ENCODE measurements at places on chromosomes 3 and 15.
A peak's percentile ranks its signal among the peaks of the same experiment; 100 is the strongest.

GRCh38 chr3:194673761-194674160 lies 1.8 kb upstream of the LSG1 start:
- no peak for DNase-seq

DNA sequence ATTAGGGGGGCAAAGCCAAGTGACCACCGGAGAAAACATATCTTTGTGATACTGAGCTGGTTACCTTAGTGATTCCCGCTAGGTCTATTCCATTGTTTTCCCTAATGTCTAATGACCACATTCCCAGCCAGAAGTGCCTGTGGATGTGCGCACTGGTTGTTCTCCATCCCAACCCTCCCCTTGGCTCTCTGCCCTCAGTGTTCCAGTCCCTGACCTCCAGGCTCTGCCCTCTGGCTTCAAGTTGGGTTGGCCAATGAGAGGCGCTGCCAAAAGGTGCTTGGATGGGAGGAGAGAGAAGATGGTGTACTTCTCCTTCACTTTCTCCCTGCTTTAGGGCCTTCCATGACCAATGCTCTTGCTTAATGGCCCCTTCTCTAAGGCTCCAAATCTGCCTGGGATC lies 2.4 kb downstream of the COLQ start:
- no peak for DNase-seq

DNA sequence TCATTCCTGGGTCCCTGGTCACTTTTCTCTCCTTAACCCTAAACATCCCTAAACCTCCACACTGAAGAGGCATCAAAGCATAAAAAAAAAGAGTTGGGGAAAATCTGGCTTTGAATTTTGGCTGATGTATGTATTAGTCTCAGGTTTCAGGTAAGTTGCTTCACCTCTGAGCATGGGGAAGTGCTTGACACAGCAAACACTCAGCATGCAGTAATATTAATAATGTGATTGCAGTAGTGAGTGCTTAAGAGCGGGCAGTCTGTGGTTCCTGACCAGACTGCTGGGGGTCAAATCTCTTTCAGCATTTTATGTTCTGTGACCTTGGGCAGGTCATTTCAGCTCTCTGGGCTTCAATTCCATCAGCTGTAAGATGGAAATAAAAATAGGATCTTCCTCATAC lies 467.9 kb downstream of the SOX2 start:
- no peak for DNase-seq

GRCh38 chr15:50229336-50229735 lies 36.2 kb downstream of the HDC start:
- DNase-seq, result no peak

DNA sequence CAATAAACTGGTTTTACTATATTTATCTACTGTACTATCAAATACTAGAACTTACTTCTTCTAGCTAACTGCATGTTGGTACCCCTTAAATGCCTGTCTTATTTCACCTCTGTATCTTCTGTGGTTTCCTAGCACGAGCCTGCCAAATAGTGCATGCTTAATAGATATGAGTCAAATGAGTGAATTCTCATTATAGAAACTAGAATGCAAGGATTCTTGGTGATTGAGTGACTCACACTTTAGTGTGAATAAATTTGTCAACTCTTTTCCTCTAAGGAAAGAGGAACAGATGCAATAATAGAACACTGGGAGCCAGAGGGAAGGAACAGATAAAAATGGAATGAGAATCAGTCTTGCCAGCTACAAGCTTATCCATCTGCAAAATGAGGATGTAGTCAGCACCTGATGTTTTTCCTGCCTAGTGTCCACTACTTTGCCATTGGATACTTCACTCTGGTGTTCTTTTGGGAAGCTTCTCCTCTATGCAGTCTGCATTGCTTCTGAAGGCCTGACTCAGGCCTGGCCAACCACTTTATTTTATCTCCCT lies 189.1 kb upstream of the CADPS start:
- peak; percentile 65 for DNase-seq

DNA sequence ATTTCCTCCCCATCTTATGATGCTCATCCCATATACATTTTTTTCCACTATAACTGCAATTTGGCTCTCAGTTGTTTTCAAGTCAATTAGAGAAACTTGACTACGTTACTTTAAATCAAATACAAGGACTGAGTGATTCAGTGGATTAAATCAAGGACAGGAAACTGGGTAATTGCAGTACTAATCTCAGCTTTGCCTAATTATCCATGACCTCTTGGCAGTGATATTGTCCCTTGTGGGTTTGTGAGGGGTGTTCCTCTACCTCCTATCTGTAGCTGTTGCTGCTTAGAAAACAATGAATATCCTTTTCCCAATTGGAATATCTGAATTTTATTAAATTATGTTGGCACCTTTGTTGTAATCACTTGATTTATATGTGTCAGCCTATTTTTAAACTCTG lies 79.4 kb downstream of the ZPLD1 start:
- DNase-seq, result no peak

- no peak for DNase-seq
These were observed 2.8 kb downstream of the GLCE start for GRCh38 chr15:69163141-69163669.

DNA sequence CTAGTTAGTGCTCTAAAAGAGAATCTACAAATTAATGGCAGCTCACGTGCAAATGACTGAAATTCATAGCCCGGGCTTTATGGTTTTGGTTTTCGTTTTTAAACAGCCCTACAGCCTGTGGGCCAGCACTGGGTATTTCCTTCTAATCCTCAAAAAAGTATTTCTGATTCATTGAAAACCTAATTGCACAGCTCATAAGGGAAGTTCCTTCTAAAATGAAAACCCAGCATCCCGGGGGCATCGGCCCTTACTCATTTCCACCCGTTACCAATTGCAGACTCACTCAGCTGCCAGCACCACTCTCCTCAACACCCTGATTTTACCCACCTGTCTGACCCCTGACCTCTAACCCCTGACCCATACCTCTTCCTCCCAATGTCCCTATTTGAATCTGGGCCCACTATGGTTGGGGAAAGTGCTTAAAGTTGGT lies 59.5 kb upstream of the ZNF148 start:
- DNase-seq, result no peak

DNA sequence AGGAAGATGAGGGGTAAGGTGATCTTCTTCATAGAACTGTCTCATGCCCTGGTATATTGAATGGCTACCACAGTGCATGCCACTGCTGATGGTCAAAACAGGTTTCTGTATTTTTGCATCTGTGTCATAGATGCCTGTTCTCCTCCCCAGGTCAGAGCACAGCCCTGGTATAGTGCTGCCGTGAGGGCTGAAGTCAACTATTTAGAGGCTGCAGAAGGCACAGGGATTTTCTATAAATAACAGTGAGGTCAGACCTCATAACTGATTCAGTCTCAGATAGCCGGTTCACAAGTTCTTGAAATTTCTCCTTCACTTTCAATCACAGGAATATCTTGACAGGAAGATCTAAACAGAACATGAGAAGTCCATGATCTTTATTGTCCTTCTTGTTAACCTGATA lies 99.2 kb upstream of the NUDT16 start:
- DNase-seq, result no peak

DNA sequence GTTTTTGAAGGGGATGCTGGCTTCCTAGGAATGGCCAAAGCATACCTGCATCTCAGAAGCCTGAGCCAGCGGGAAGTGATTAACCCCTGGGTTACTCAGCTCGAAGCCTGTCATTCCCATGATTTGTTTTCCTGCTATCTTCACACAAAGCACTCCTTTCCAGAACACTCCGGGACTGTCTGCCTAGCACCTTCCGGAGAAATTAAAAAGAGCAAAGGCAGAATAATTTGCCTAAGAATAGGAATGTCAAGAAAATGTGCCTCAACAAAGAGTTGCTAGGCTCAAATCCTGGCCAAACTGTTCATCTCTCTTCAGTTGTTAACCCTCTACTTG lies 34.1 kb downstream of the TPM1 start:
- no peak for DNase-seq

DNA sequence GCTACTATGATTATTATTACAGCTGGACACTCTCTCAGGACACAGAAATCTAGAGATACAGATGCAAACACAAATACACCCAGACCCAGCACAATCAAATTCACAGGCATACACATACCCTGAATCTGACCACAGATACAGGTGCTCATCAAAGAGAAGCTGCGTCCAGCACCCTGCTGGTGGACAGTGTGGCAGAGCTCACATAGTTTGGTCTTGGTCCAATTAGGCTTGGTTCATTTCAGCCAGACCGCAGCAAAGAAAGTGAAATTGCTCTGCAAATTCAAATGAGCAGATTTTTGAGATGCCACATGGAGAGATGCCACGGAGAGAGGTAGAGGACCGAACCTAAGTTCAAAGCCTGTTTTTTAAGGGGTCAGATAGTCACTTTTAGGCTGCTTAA lies 55.6 kb downstream of the ANAPC13 start:
- DNase-seq, result no peak

- DNase-seq, result peak; percentile 11
These were observed 89.3 kb upstream of the BHLHE40 start for GRCh38 chr3:4889896-4890295.

DNA sequence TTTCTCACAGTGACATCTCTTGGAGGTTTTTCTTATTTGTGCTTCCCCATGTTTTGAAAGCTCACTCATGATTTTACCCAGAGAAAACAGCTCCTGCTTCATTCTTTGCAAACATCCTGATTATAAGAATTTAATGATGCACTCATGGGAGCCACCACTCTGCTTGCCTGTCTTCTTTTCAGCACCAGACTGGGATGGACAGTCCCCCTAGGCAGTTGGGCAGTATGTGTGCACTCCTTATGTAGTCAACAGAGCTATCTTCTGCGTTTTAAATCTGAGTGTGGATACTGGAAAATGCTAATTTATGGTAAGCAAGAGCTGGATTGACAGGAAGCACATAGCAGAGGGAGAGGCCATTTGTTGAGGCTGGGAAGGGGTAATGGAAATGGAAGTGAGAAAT lies 276.1 kb downstream of the AGBL1 start:
- no peak for DNase-seq

GRCh38 chr3:6091262-6091661 lies 769.7 kb upstream of the GRM7 start:
- no peak for DNase-seq

GRCh38 chr3:127986803-127987202 lies 65.4 kb upstream of the SEC61A1 start:
- DNase-seq, result no peak

GRCh38 chr3:159775372-159775961 lies 213.2 kb upstream of the IL12A start:
- DNase-seq, result peak; percentile 82

- DNase-seq, result peak; percentile 48
These were observed 145.5 kb downstream of the TIGIT start for GRCh38 chr3:114439284-114439683.

DNA sequence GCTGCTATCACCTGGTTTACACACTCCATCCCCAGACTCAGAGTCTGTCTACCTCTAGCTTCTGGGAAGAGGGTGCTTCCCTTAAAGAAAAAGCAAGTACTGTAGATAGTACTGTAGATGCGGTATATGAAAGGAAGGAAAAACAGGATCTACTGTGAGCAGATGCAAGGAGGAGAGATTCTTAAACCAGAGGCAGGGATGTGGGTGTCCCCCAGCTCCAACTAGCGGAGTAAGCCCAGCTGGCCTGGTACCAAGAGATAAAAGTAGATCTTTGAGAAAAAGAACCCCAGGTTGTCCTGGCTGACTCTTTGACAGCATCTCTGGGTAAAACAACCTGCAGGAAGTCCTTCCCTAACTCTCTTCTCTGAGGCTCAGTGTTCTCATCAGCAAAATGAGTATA lies 523.7 kb upstream of the PROK2 start:
- no peak for DNase-seq

- DNase-seq, result peak; percentile 86
These were observed 1.4 kb downstream of the FURIN start for GRCh38 chr15:90869601-90870353.

DNA sequence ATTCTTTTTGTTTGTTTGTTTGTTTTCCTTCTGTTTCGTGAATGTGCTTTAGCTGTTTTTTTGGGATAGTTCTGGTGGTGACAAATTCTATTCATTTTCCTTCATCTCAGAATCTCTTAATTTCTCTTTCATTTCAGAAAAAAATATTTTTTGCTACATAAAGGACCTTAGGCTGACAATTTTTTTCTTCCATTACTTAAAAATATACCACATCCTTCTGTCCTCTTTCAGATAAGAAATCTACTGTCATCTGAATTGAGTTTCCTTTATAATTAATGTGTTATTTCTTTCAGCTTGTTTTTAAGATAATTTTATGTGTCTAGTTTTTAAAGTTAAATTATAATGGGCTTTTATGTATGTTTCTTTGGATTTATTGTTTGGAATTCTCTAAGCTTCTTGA lies 47.6 kb downstream of the IL16 start:
- DNase-seq, result no peak

DNA sequence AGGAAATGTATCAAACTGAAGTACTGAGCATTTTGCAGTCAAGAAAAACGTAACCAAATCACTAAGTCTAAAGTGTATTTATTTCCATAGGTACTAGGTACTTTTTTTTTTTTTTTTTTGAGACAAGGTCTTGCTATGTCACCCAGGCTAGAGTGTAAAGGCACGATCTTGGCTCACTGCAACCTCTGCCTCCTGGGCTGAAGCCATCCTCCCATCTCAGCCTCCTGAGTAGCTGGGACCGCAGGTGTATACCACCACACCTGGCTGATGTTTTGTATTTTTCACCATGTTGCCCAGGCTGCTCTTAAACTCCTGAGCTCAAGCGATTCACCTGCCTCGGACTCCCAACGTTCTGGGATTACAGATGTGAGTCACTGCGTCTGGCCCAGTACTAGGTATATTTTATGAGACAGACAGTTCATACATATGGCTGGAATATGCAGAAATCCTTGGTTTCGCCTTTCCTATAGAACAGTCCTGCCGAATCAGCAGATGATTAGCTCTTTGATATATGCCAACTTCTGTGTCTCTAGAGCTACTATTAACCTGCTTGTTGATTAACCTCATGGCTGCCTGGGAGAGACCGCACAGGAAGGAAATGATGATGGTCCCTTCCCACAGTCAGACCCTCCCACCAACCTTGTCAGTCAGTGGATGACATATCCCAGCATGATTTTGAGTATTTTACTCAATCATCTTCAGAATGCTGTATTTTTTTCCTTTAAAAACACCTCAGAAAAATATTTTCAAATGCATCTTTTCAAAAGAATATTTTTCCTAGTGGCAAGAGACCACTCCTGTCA lies 32.3 kb downstream of the TMOD3 start:
- DNase-seq, result peak; percentile 20

DNA sequence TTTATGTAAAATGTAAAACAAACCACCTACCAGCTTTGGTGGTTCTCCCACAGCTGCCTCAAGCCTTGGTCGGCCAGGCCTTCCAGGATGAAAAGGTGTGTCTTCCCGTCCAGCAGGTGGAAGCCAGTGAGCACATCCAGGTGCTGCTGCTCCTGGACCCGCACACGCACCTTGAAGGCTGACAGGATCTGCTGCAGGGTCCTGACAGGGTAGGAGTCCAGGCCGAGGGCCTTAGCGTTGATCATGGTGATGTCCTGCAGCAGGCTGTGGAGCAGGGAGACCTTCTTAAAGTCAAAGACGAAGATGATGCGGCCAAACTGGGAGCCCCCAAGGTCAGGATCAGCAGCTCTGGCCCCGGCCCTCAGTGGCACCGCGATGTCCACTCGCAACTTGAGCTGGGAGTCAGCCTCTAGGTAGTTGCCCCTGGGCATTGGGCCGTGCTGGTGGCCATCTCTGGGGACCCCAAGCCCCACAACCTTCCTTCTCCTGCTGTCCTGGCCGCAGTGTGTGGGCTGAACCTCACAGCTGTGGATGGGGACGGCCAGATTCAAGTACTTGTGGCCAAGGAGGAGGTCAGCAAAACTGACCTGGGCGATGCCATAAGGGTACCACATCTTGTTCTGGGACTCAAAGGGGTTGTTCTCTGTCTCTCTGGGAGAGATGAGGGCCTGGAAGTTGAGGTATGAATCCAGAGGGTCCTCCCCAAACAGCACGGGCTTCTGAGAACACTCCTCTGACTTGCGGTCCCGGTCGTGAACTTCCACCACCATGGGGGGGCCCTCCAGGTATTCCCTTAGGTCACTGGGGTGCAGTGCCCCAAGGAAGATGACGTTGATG lies 48.6 kb downstream of the CFAP92 start:
- DNase-seq, result no peak
